Suprapubic skin (tissue), 4 donors: ENCODE measurements at places on chromosomes 5 and 9.

GRCh38 chr5:167899490-167900070 lies 391.9 kb upstream of the WWC1 start:
- DNase-seq, result no peak

DNA sequence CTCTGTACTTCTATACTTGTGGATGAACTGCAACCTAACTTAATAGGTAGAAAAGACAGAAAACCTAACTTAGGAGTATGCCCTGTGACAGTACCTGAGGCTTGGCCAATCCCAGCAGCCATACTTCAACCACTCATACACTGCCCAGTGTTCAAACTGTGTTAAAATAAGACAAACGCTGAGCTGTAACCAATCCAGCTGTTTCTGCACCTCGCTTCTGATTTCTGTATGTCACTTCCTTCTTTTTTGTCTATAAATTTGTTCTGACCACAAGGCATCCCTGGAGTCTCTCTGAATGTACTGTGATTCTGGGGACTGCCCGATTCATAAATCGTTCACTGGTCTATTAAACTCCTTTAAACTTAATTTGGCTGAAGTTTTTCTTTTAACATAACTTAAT lies 41.4 kb downstream of the AUH start:
- no peak for DNase-seq

DNA sequence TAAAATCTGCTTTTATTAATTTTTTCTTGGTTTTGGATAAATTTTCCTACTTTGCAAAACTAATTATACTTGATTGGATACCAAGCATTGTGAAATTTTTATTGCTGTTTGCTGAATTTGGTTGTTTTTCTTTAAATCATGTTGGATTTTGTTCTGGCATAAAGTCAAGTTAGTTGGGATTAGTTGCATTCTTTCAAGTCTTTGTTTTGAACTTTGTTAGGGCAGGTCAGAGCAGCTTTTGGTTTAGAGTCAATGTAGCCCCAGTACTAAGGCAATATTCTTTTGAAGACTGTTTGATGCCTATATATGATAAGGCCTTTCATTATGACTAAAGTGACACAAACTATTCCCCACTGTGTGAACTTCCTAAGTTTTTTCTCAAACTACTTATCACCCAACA lies 531.1 kb downstream of the RASEF start:
- no peak for DNase-seq

- peak; percentile 99 for DNase-seq
Observed at GRCh38 chr5:140547508-140548299, at the start of gene EIF4EBP3. Gene EIF4EBP3 (plus strand): TSS chr5:140547662. CDS start chr5:140547738, 76 bp downstream.

GRCh38 chr5:112878760-112879159 lies 17.7 kb downstream of the SRP19 start:
- DNase-seq, result no peak

DNA sequence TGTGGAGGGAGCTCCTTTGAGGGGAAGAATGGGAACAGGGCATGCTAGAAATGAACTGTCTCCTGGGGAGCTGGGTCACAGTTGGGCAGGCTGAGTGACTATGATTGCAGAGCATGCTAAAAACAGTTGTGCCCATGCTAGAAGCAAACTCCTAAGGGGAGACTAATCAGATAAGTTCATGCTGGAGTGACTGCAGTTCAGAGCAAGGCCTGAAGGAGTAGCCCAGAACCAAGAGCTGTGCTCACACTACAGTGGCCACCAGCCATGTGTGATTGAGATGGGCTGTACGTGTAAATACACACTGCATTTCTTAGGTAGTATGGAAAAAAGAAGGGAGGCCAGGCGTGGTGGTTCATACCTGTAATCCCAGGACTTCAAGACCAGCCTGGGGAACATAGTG lies 10.3 kb upstream of the AK1 start:
- no peak for DNase-seq

DNA sequence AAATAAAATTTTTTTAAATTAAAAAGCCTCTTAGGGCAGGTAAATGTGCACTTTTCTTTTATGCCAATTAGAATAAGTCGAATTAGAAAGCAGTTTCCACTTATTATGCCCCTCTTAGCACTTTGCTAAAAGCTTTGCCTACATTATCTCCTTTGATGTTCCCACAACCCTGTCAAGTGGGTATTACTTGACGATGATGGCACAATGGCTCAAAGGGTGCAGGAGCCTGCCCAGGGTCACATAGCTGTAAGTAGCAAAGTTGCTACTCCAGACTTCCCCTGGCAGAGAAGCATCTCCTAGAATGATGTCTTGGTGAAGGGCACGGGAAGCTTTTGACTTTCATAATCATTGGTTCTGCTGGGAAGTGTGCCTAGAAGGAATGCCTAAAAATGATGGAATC lies 18.4 kb upstream of the IQGAP2 start:
- no peak for DNase-seq

DNA sequence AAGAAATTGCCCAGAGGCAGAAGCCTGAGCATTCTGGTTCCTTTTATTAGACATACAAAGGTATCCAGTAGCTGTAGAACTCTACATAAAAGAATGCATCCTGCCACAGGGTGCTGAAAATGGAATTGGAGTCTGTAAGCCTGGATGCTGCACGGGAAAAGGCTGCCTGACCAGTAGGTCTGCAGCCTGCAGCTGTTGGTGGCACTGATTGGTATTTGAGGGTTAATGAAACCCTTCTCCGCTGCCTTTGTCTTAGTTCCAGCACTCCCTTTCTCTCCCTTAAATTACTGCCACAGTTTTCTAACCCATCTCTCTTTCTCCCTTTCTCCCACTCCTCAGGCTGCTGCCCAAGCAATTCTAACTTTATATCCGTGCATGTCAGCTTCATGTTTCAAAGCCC lies 64.7 kb downstream of the BRINP1 start:
- DNase-seq, result no peak

DNA sequence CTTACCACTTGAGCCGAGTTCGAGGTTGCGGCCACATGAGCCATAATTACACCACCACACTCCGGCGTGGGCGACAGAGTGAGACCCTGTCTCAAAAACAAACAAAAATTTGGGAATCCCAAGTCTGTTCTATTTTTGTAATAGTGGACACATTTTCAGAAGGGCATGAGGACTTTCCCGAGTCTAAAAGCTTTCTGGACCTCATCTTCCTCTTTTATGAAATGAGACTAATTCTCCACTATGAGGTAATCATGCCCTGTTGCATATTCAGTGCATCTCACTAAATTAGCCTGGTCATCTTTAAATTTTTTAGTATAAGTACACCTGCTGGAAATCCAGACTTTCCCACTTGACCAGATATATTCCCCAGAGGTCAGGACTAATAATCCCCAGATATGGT lies 55.7 kb downstream of the GGTA1 start:
- DNase-seq, result no peak

GRCh38 chr5:88833371-88834130 lies 49.4 kb downstream of the MEF2C start:
- DNase-seq, result no peak

DNA sequence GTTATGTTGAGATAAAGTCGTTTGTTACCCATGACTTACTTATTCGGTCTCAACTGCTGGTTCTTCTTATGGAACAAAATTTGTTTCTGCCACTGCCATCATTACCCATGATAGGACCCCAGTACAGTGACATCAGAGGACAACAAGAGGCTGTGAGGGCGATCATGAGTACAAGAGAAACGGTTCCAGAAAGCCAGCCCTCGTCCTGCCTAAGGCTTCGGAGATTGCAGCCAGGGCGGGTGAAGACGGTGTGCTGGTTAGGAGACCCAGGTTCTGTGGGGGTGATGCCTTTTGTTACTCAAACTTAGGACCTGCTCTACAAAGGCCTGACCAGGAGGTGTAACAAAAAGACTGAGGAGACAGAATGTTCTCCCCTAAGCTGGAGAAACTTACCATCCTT lies 10.9 kb downstream of the FYB1 start:
- DNase-seq, result no peak

GRCh38 chr9:127233550-127233949 lies 31.0 kb upstream of the GARNL3 start:
- no peak for DNase-seq

DNA sequence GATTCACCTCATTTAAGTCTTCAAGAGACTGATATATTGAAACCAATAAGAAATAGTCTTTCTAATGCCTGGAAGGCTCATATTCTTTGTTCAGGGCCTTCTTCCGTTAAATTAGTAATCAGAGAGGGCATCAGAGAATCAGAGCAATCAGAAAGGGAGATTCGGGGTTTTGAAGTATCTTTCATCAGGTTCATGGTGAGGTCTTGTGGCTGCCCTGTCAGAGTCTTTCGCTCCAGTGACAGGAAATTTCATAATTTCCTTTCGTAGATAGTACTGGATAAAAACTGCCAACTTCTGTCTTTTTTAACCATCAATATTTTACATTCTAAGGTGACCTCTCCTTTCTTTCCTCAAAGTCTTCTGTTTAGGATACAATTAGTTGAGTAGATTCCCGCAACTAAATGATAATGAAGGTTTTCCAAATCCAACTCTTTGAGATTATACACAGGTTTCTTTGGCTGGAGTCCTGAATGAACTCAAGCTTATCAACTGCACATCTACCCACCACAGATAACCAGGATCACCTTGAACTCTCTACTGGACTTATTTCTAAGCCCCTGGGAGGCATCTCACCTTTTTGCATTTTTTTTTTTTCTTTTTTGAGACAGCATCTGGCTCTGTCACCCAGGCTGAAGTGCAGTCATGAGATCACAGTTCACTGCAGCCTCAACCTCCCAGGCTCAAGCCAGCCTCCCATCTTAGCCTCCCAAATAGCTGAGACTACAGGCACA lies 5.5 kb downstream of the IL31RA start:
- DNase-seq, result no peak

DNA sequence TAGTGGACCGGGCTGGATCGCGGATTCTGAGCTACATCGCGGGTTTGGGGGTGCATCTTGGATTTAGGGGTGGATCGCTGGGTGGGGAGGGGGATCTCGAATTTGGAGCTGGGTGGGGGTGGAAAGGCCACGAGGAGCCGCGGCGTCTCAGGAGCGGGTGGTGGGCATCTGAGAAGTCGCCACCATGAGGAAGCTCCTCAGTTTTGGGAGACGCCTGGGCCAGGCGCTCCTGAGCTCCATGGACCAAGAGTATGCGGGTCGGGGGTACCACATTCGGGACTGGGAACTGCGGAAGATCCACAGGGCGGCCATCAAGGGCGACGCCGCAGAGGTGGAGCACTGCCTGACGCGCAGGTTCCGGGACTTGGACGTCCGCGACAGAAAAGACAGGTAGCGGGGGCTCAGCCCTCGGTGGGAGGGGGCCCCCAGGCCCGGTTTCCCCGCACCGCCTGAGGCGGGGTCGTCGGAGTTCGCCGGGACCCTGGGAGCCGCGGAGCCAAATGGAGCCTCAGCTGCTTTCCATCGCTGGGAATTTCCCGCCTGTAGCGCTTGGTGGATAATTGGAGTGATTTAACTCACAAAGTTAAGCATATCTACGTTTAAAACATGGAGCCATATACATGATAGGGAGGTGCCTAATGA lies 376 bp downstream of the ANKRD18B start:
- no peak for DNase-seq

DNA sequence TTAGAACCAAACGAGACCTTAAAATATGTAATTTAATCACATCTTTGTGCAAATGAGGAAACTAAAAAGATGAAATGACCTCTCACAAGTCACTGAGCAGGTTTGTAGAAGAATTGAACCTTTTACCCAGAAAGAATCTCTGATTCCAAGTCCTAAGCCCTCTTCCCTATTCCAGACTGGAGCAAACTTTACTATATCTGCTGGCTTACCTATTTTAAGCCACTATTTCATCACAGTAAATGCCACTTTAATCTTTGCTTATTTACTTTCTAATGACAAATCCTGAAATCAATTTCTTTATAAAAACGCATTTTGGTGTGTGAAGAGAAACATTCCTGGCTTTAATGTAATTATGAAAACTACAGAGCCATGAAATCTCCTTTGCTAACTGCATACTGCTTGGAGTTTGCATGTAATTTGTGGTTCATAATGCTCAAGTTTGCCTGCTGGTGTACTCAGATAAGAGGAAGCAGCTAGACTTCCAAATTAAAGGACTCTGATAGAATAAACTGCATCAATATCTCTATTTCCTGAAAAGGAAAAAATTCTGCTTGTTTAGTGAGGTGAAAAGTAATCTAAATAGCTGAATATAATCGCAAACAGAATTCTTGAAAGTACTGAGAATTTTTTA lies 121.2 kb downstream of the RAB3C start:
- DNase-seq, result no peak

- no peak for DNase-seq
Observed at GRCh38 chr9:115770521-115770920, 383.1 kb upstream of the PAPPA start.

DNA sequence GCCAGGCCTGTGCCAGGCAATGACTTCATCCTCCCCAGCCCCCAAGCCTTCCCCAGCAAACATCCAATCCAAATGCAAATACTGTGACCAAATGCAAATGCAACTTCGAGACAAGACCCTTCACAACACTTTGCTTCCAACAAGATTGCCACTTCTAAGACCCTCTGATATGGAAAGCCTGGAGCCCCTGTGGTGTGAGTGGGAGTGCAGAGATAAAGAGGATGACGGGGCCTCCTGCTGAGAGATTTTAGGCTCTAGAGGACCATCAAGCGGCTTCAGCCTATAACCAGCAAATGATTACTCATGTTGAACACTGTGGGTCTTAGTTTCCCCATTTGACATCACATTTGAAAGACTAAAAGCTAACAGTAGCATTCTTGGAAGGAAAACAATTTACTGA lies 46.6 kb upstream of the GABRP start:
- no peak for DNase-seq

DNA sequence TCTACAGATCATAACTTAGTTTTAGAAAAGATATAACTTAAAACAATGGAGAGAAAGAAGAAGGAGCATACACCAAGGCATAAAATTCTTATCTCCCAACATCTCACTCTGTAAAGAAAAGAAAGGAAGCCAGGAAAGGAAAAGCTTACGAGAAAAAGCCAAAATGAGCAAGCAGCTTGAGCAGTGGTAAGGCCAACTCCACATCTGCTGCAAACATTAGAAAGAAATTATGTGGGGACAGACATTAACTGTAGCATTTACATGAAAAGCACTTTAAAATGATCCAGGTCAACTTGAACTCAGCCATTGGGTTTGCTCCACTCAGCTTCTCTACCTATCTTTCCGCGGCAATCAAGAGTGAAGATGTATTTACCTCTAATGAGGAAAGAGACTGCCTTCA lies 176.9 kb downstream of the BNC2 start:
- no peak for DNase-seq

GRCh38 chr5:5266297-5266696 lies 126.2 kb downstream of the ADAMTS16 start:
- no peak for DNase-seq

- DNase-seq, result no peak
Observed at GRCh38 chr9:81604306-81605169, 84.8 kb downstream of the TLE1 start.

- DNase-seq, result peak; percentile 86
Observed at GRCh38 chr5:140240987-140241706, 61.8 kb downstream of the PFDN1 start.

DNA sequence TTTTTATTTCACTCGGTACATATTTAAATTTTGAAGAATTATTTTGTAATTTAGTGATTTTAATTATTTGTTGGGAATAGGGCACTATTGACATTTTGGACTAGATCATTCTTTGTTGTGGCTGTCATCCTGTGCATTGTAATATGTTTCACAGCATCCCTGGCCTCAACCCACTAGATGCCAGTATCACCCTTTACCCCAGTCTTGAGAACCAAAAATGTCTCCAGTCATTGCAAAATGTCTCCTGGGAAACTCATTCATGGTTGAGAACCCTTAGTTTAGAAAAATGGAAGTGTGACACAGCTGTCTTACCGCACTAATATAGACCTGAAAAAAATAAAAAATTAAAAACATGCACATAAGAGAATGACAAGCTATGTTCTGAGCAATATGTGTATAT lies 88.4 kb upstream of the CCDC152 start:
- no peak for DNase-seq
